SK-N-DZ (cell line): ENCODE measurements at places on chromosomes 4 and X.
A peak's percentile ranks its signal among the peaks of the same experiment; 100 is the strongest.

- no peak for DNase-seq
Measured at GRCh38 chr4:11118513-11118912, 310.2 kb downstream of the HS3ST1 start.

- DNase-seq: no peak
Measured at GRCh38 chr4:172986114-172986513, 182.5 kb upstream of the GALNT7 start.

DNA sequence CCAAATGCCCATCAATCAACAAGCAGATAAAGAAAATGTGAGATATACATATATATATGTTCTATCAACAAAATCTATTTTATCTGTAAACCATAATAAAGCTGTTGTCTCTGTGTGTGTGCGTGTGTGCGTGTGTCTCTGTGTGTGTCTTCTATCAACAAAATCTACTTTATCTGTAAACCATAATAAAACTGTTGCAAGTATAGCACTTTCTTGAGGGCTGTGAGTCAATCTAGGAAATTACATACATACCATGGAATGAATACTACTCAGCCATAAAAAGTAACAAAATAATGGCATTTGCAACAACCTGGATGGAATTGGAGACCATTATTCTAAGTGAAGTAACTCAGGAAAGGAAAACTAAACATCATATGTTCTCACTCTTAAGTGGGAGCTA, 12.5 kb upstream of the PLK4 start:
- no peak for DNase-seq

GRCh38 chr4:165398570-165398969, 19.8 kb downstream of the CPE start:
- DNase-seq: peak; percentile 86

- DNase-seq: no peak
Measured at GRCh38 chrX:125204681-125205132, 115.0 kb upstream of the TEX13C start.

DNA sequence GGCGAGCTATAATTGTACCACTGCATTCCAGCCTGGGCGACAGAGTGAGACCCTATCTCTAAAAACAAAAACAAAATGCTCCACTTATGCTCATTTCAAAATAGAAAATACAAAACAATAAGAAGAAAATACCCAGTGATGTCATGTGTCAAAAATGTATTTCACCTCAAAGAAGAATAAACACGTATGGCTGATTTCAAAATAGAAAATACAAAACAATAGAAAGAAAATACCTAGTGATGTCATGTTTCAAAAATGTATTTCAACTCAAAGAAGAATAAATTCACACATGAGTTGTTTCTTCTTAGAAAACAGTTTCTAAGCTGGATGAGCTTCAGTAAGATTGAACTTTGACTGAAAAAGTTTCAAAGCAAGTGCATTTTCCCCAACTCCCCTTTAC, 20.3 kb upstream of the PDCL2 start:
- no peak for DNase-seq

DNA sequence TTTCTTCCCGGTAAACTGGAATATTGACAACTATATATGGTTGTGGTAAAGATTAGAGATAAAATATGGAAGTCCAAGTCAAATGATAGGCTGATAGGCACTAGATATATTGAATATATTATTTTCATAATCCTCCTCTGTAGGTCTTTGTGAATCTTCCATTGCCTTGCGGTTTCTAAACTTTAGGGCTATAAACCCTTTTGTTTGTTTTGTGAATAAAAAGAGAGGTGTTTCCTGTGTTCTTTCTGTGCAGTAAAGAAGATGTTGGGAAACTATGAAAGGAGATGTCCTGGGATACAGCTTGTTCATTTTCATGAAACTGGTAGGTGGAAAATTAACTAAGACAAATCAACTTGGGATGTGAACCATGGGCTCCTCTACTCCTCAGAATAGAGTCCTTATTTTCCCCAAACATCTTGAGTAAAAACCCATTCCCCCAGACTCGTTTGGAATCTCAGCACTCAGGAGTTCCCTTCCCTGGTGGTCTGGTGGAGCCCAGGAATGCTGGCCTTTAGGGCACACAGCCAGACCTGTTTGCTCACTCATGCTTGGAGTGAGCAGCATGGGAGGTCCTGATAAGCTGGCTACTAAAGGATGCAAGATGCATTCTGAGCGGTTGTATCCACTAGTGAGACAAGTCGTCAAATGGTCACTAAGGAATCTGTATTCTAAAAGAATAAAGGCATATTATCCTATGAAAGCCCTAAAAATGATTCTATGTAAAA, 22.2 kb downstream of the PRDM8 start:
- DNase-seq: peak; percentile 29

- no peak for DNase-seq
Measured at GRCh38 chr4:37477126-37477525, 209.1 kb downstream of the RELL1 start.

DNA sequence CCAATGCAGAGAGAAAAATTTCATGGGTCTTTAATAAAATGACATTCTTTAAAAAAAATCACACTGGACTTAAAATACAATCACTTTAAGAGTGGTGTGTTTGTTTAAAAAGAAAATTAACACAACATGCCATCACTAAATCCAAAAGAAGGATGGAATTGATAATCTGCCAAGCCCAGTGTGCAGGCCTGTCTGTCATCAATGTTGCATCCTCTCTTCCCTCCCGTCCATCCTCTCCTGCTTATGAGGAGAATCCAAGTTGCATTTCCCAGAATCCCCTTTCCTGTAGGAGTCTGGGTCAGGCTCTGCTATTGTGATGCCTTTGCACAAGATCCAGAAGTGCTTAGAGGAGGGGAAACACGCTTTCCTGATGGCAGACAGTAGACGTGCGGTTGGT, 169.4 kb downstream of the MID1 start:
- DNase-seq: no peak

GRCh38 chrX:1443496-1444075, 9.1 kb downstream of the ASMTL start:
- no peak for DNase-seq

DNA sequence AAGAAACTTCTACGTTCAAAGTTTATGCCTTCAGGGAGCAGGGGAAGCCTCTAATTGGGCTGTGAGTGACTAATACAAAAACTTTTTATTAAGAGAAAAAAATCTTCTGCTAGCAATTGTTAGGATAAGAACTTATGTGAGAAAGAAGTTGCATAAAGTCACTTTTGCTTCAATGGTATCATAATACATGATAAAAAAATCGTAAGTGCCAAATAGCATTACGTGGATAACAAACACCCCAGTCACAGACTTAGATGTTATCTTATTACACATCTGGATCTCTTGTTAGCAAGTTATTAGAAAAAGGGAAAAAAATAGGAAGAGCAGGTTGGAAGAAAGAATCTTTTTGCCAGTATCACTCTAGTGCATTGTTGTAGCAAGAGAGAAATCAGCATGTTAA, 4.2 kb upstream of the NDST4 start:
- no peak for DNase-seq

DNA sequence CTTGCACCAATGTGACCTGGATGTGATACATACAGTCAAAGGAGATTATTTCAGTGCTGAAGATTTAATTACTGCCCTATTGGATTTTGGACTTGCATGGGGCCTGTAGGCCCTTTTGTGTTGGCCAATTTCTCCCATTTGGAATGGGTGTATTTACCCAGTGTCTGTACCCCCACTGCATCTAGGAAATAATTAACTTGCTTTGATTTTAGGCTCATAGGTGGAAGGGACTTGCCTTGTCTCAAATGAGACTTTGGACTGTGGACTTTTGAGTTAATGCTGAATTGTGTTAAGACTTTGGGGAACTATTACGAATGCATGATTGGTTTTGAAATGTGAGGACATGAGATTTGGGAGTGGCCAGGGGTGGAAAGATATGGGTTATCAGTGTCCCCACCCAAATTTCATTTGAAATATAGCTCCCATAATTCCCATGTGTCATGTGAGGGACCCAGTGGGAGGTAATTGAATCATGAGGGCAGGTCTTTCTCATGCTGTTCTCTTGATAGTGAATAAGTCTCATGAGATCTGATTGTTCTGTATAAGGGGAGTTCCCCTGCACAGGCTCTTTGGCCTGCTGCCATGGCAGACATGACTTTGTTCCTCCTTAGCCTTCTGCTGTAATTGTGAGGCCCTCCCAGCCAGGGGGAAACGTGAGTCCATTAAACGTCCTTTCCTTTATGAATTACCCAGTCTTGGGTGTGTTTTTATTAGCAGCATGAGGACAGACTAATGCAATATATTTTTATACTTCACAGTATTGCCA, 362.2 kb upstream of the SPANXN4 start:
- no peak for DNase-seq

DNA sequence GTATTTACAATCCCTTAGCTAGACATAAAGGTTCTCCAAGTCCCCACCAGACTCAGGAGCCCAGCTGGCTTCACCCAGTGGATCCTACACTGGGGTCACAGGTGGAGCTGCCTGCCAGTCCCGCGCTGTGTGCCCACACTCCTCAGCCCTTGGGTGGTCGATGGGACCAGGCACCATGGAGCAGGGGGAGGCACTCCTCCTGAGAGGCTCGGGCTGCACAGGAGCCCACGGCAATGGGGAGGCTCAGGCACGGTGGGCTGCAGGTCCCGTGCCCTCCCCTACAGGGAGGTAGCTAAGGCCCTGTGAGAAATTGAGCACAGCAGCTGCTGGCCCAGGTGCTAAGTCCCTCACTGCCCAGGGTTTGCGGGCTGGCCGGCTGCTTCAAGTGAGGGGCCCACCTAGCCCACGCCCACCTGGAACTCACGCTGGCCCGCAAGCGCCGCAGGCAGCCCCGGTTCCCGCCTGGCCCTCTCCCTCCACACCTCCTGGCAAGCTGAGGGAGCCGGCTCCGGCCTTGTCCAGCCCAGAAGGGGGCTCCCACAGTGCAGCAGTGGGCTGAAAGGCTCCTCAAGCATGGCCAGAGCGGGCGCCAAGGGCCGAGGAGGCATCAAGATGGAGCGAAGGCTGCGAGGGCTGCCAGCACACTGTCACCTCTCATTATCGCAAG, 113.9 kb downstream of the PRDM5 start:
- no peak for DNase-seq

DNA sequence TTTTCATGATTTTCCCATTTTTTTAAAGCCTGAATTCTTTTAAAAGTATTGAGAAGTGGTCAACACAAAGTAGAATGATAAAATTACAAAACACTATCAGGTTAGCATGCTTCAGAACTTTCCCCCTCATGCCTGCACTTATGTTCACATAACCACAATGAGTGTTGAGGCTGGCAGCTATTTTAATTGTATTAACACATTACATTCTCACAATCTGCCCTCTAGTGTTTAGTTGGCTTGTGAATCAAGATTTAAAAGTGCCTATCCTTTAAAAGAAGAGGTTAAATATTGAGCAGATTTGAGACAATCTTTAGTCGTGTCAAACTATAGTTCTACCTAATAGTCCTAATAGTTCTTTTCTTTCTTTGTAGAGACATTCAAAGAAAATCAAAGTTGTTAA, 93.6 kb upstream of the NAP1L5 start:
- DNase-seq: no peak

DNA sequence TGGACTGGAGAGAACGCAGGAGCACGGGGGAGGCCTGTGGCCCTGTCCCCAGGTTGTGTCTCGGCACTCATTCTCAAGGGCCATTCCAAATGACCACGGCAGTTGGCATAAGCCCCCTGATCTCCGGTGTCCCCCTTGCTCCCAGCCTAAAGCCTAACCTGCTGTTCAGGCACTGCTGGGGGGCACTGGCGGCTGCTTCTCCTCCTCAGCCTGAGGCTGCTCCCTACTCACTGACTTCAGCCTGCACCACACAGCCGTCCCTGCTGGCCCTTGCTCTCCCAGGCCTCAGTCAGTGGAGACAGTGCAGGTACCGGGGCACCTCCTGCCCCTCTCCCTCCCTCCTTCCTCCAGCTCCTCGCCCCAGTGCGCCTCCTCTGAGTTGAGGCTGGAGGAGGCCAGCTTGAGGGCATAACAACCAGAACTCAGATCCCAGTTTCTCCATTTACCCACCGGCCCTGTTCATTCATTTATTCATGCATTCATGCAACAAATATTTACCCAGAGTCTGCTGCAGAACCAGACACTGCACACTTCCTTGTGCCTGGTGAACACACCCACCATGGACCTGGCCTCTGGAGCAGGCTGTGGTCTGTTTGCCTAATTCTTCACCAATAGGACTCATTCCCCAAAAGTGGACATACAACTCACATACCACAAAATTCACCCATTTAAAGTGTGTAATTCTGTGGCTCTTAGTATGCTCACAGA, 65.0 kb downstream of the CPZ start:
- no peak for DNase-seq

DNA sequence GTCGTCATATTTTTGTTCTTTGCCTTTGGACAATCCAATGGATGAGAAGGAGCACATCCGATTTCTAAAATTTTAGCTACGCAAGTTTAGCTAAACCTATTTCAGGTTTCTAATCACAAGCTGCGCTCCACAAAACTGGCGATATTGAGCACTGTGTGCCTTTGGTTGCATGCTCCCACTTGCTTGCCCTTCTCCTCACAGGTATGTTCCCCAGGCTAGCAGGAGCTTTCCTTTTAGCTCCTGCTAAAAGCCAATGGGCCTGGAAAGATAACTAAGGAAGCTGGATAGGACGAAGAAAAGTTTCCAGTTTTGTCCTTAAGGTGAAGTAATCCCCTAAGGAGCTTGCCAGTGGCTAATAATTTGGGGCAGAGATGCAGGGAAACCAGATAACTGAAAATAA, 975.2 kb downstream of the FSTL5 start:
- no peak for DNase-seq

DNA sequence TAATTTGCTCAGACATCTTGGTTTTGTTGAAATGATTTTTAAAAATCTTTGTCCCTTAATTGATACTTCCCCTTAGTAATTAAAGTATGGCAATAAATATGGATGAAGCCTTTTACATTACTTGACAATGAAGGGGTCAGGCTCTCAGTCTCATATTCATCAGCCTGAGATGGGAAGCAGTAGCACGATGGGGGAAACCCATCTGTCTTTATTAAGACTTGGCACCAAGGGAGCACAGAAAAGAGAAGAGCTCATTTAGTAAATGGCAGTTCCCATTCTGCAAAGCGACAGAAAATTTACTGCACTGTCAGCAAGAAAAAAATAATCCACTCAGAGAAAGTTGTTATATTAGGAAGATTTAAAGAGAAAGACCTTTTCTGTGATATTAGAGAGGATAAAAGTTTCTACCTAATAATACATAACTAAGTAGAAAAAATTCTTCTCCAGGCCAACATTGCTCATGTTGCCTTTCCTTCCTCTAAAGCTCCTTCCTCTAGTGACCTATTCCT, 7.9 kb upstream of the SERTM2 start:
- no peak for DNase-seq

GRCh38 chrX:111386615-111387233, 25.3 kb downstream of the DCX start:
- no peak for DNase-seq

GRCh38 chr4:113534711-113535110, 226.8 kb downstream of the CAMK2D start:
- no peak for DNase-seq

GRCh38 chrX:40778861-40779575, 43.7 kb upstream of the MED14 start:
- no peak for DNase-seq

- DNase-seq: no peak
Measured at GRCh38 chr4:17787315-17787714, 5.9 kb upstream of the FAM184B start.

DNA sequence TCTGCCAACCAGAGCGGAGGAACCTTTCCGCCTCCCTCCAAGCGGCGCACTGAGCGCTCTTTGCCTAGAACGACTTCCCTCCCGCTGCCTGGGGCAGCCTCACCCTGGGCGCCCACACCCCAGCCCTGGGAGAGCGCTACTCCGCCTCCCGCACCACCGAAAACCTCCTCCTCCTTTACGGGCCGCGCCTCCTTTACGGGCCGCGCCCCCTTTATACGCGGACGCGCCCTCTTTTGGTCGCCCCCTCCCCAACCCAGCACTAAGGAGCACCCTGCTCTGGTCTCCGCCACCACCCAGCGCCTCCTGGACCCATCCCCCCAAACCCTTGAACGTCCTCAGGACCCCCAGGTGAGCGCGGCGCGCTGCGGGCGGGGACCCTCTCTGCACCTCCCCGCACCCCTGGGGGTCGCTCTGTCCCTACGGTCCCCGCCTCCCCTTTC, 586 bp upstream of the NSG1 start:
- peak; percentile 53 for DNase-seq
